Hematopoietic multipotent progenitor cell treated with erythropoietin and hydrocortisone succinate and interleukin-3 and kit ligand, for 17 days (in vitro differentiated cells): ENCODE measurements at places on chromosomes 7 and 10.
A peak's percentile ranks its signal among the peaks of the same experiment; 100 is the strongest.

GRCh38 chr10:60973086-60973485 is 29.1 kb upstream of the RHOBTB1 start:
- DNase-seq = no peak

DNA sequence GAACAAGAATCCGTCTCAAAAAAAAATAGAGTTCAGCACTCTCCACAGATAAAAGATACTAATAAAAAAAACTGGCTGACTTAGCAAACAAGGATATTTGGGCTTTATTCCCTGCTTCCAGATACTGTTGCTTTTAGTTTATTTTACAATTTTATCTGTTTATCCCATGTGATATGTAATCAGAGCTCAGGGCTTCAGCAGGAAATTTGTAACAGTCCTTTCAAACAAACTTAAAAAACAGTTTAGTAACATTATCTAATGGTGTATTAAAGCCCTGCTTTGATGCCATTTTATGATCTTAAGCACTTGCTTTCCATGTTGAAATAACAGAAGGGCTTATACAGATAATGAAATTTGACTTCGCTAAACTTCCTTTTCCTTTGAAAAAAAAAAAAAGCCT is 28.1 kb downstream of the DCLRE1A start:
- DNase-seq = no peak

DNA sequence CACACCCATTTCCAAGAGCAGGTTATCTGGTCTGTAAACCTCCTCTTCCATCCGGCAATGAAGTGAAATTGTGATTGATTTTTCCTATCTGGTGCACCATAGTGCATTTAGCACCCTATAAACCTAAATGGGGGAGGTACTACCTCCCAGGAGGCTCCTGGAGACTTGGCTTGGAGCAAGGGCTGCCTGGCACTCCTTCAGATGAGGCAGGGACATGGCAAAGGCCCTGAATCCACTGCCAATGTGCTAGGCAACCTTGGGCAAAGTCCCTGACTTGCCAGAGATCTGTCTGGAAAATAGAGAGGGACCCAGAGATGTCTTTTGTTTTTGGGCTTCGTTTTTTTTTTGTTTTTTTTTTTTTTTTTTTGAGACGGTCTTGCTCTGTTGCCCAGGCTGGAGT is 6.7 kb upstream of the GRID1 start:
- no peak for DNase-seq

- no peak for DNase-seq
These were observed 539.1 kb downstream of the PTPRN2 start for GRCh38 chr7:158048569-158048968.

- DNase-seq = peak; percentile 50
These were observed 6.2 kb upstream of the CH25H start for GRCh38 chr10:89213191-89213808.

GRCh38 chr10:19730167-19730906 is 85.9 kb upstream of the PLXDC2 start:
- DNase-seq = no peak

DNA sequence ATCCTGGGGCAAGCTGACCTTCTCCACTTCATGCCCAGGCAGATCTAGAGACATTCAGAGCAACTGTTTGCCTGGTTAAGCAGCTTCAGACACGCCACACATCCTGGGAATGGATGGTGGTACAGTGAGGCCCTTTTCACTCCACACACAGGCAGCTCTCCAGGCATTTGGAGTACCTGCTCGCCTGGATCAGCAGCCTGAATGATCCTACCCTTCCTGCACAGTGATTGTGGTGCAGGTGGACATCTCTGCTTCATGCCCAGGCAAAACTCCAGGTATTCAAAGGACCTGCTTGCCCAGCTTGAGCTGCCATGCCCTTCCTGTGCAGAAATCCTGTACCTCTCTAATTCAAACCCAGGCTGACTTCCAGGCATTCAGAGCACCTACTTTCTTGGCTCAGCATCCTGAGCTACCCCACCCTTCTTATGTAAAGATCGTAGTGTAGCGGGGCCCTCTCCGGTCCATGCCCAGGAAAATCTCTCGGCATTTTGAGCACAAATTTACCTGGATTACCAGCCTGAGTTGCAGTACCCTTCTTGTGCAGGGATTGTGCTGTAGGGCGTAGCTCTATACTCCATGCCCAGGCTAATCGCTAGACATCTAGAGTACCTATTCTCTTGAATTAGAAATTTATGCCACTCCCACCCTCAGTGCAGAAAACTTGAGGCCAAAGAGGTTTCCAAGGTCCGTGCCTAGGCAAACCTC is 972.8 kb downstream of the ANKRD7 start:
- no peak for DNase-seq

- DNase-seq = no peak
These were observed 437.0 kb downstream of the SUGCT start for GRCh38 chr7:40571796-40572195.

DNA sequence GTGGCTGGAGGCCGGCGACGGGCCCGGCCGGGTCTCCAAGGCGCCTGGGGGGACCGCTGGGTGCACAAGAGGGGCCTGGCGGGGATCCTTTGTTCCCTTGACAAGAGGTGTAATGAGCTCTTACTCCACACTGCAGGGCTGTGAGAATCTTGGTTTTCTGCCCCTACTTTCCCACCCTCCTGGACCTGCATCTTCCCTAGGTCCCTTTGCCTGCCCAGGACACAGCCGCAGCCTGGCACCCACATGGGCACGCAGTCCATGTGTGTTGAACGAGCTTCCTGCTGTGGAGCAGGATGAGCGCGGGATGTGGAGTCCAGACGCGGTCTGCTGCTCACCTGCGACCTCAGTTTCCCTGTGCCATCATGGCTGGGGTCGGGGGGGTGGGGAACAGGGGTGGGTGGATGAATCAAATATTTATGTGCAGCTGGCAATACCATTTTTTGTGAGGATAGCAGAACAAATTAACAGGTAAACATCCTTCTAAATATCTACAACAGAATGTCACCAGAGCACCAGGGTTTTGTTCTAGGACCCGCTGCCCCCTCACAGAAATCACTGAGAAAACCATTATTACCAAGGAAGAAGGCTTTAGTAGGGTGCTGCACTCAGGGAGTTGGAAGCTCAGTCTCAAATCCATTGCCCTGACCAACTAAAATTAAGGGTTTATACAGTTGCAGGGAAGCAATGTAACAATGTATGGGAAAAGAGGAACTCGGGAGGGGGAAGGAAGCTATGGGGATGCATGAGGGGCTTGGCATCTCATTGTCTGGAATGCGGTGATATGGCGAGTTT is 474 bp upstream of the NSMCE4A start:
- DNase-seq = no peak

- DNase-seq = no peak
These were observed 339.7 kb downstream of the HGF start for GRCh38 chr7:81430150-81430549.
